ENCODE measurements at places on chromosomes 2 and 18.

- DNase-seq: no peak
These were observed 249.4 kb upstream of the KLHL29 start for GRCh38 chr2:23135481-23136100.

- DNase-seq: no peak
These were observed 459.0 kb downstream of the BCL11A start for GRCh38 chr2:60094450-60094929.

GRCh38 chr2:185658750-185659149, 79.9 kb upstream of the FSIP2 start:
- no peak for DNase-seq

- DNase-seq: no peak
These were observed 309.7 kb upstream of the ST6GAL2 start for GRCh38 chr2:107195631-107196030.

DNA sequence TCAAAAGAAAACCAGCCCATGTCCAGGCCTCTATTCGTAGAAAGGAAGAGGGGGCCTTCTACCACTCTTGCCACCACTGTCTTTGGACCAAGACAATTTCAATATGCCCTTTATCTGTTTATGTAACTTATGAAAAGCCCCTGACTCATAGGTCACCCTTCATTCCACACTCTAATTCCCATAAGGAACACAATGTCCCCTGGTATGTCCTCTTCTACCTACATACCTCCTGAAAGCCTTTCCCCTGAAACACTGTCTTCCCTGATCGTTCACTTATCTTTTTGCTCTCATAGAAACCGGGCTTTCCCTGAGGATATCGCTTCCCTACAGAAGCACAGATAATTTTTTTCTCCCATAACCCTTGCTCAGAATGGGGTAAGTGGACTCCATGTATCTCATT, 13.3 kb downstream of the EIF2AK3 start:
- DNase-seq: no peak

GRCh38 chr2:189267491-189267890, 87.9 kb upstream of the COL5A2 start:
- DNase-seq: no peak

DNA sequence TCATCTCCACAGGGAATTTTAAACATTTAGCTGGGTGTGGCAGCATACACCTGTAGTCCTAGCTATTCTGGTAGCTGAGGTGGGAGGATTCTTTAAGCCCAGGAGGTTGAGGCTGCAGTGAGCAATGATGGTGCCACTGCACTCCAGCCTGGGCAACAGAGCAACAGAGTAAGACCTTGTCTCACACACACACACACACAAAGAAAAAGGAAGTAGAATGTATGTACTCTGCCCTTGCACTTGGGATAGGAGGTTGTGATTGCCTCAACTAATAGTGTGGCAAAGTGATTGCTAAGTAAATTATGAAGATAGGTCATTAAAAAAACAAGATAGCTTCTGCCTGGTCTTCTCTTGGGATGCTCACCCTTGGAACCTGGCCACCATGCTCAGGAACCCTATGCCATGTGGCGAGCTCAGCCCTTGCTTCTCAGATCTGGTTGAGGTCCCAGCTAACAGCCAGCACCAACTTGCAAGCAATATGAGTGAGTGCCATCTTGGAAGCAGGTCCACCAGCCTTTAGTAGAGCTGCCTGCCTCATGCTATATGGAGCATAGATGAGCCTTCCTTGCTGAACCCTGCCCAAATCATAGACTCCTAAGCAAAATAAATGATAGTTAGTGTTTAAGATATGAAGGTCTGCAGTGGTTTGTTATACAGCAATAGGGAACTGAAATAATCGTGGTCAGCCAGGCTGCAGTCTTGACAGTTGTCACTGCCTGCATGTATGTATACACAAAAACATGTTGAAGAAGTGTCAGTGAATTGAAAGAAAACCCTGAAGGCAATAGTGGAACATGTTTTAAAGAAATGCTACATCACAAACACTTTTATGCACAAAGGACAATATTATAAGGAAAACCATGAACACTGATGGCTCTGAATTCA, 30.1 kb upstream of the PNO1 start:
- DNase-seq: no peak

DNA sequence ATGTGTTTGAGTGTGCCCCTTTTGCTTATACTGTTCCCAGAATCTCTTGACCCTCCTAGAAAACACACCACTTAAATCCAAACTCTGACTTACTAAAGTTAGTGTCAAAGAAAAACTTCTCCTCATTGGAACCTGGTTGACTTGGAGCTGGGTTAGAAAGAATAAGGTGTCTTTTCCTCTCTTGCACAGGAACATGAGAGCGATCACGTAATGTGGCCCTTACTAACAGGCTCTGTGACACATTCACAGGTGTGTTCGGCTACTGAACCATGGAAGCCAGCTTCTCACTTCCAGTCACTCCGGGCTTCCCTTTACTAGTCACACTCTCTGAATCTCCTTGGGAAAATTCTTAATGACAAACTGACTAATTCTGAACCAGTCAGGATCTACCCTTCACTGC, 5.4 kb upstream of the POU3F3 start:
- no peak for DNase-seq

- DNase-seq: no peak
These were observed 595 bp upstream of the HDHD2 start for GRCh38 chr18:47150824-47151366.

- DNase-seq: no peak
These were observed 112.9 kb downstream of the THADA start for GRCh38 chr2:43482961-43483360.

DNA sequence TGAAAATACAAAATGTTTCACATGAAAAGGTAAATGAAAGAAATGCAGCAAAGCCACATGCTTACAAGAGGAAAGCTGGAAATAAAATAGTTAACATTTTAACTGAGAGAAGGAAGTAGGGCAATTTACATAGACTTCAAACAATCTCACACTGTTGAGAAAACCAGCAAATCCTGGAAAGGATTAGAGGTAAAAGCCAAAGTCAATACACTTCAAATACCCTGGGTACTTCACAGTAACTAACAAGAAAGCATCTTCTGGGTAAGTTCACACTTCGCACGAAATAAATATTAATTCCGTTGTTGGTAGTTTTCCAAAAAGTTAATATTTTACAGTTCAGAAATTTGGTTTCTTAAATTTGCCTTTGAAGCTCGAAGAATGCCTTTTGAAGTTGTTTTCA, 3.5 kb upstream of the ERICH2 start:
- no peak for DNase-seq

DNA sequence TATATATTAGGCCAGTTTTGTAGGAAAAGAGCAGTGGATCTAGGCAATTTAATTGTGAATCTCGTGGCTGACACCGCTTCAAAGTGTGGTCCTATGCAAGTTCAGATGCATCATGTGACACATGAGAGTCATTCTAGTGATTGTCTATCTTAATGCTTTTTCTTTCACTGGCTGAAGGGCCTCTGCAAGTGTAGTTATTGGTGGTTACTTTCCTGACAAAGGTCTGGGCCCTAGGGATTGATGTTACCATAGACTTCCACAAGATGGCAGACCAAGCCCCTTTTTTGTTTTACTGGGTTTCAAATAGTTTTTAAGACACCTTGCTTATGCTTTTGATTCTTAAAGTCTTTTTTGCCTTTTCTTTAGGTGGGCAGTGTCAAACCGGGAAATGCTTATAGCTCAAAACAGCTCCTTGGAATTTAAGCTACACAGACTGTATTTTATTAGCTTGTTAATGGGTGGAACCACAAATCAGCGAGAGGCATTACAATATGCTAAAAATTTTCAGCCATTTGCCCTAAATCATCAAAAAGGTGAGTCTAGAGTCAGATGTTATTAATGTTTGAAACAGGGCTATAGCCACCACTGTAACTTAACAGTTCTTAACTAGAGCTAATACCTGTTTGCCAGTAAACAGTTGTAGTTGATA, 25.9 kb downstream of the CD8A start:
- no peak for DNase-seq

GRCh38 chr18:11955239-11956029, 25.9 kb upstream of the IMPA2 start:
- no peak for DNase-seq

- DNase-seq: no peak
These were observed 47.9 kb downstream of the CACNB4 start for GRCh38 chr2:152050915-152051314.

GRCh38 chr2:10204326-10205161, 82.0 kb downstream of the RRM2 start:
- no peak for DNase-seq

DNA sequence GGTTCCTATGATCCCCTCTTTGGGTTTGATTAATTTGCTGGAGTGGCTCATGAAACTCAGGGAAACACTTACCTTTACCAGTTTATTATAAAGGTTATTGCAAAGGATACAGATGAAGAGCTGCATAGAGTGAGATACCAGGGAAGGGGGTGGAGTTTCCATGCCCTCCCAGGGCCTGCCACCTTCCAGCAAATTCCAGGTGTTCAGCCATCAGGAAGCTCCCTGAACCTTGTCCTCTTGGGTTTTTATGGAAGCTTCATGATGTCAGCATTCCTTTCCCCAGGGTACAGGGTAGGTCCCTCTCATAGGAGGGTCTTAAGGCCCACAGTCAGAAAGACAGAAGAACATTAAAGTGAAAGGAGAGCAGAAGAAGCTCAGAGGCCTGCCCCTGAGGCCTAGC, 123.9 kb upstream of the DCC start:
- DNase-seq: no peak

DNA sequence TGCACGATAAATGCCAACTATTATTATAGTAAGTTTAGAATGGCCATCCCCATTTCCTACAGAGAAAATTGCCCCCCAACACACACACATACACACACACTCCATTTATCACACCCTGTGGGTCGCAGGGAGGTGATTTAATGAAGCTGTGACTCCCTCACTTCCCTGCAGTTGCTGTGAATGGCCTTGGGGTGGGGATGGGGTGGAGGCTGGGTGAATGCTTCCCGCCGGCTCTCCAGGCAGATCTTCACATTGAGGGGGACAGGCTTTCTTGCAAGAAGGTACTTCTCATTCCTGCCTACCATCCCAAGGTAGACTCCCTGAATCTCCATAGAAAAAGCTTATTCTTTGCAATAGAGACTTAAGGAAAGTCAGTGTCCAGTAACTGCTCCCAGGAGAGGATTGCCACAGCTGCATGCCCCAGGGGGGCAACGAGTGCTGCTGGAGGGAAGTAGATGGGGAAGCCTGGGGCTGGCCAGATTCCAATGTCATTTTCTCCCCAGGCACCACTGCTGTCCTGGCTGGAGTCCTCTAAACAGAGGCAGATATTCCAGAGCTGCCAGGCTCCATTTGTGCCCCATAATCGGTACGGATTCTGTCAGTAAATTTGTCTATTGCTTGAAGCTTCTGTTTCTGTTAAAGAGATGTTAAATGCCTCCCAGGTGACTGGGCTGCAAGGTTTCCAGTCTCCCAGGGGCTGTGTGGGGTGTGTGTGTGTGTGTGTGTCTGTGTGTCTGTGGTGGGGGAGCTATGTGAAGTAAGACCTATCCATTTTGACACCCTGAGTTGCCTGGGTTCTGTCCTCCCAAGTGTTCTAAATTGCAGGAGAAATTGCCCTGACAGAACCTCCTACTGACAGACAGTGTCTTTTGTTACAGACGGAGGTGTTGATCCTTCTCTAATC, 265.5 kb downstream of the SRBD1 start:
- no peak for DNase-seq

- DNase-seq: no peak
These were observed 1027.2 kb upstream of the ACVR2A start for GRCh38 chr2:146817613-146818012.

GRCh38 chr2:229586012-229586411, 128.3 kb downstream of the DNER start:
- DNase-seq: no peak

DNA sequence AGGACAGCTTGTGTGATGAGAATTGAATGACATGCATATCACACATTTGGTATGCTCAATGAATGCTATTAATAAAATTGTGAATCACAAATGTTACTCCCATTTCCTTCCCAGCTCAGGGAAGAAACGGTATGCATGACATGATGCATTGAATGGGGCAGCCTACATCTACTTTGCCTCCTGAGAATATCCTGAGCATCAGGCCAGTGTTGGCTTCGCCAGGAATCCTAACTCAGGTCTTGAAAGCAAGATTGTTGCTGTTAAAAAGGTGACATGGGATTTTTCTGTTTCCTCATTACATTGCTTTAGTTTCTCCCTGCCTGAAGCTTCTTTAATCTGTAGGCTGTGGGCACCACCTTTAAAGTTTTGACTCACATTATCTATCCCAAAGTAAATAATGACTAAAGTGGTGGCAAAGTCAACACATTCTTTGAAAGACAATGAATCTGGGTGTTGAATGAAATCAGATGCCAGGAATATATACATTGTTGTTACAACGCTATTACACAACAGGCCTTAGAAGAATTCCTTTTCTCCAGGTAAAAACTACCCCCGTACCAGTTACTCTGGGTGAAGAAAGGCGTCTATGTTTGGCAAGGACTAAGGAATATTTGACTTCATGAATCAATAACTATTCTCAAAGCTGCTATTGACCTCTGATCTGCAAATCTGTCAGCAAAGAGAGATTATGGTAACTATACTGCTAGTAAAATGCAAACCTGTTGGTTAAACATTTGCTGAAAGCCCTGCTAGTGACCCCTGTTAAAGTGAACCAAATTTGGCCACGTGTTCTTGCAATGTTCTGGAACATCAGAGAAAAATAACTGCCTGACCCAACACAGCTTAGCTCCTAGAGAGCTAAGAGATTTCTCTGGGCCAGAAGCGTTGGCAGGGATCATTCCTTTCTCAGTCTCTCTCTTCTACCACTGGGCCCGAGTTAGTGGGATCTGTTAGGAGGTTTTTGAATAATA, 30.5 kb upstream of the NEDD4L start:
- no peak for DNase-seq

GRCh38 chr2:46979571-46979979, 64.0 kb upstream of the MCFD2 start:
- no peak for DNase-seq

GRCh38 chr2:239717706-239718105, 307.4 kb downstream of the NDUFA10 start:
- DNase-seq: no peak

DNA sequence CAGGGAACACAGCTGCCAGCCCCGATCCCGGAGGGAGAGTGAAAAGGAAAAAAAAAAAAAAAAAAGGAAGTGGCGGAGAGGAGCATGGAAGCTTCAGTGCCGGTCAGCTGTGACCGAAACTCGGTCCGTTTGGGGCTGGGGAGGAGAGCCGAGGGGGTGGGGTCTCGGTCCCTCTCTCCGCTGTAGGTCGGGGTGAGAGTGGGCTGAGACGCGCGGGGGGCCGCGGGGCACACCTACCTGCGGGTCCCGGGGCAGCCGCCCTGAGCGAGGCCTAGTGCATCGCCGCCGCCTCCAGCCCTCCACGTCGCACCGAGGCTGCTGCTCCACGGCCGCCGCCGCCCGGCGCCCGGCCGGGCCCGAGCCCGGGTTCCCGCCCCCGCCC, 536 bp downstream of the VPS54 start:
- DNase-seq: no peak

All from activated CD4-positive, alpha-beta T cell treated with anti-CD3 and anti-CD28 coated beads for 24 hours (primary cell).